HL-60 (cell line): ENCODE measurements at places on chromosomes 4 and X.

GRCh38 chrX:129981752-129982299, 609 bp upstream of the BCORL1 start:
- DNase-seq: no peak

GRCh38 chr4:185343726-185344581, 51.8 kb downstream of the LRP2BP start:
- no peak for DNase-seq

- no peak for DNase-seq
Observed at GRCh38 chr4:56185901-56186300, 201.4 kb downstream of the AASDH start.

- no peak for DNase-seq
Observed at GRCh38 chrX:64192673-64193072, 12.8 kb downstream of the AMER1 start.

DNA sequence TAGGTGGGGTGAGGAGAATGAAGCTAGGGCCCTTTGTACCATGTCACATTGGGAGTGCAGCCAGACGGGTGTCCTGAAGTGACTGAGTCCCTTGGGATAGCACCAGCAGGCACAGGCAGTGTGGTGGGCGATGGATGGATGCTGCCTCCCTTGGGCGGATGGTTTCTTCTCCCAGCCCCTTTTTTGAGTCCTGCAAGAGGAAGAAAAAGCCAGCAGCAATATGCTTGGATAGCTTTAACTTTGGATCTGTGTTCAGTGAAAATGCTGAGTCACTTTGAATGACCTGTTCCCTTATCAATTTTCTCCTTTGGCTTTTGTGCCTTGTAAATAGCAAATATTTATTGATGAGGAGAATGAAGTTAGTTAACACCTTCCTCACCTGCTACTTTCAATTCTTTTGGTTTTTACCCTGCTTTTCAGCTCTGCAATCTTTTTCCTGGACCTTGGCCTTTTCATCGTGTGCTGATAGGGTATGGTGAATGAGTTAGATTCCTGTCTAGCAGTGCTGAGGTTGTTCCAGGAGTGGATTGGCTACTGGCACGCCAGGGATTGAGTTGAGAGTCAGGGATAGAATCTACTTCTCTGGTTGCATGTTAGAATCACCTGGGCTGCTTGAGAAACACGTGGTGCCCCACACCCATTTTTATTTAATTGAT, 10.2 kb downstream of the DCUN1D4 start:
- DNase-seq: no peak

DNA sequence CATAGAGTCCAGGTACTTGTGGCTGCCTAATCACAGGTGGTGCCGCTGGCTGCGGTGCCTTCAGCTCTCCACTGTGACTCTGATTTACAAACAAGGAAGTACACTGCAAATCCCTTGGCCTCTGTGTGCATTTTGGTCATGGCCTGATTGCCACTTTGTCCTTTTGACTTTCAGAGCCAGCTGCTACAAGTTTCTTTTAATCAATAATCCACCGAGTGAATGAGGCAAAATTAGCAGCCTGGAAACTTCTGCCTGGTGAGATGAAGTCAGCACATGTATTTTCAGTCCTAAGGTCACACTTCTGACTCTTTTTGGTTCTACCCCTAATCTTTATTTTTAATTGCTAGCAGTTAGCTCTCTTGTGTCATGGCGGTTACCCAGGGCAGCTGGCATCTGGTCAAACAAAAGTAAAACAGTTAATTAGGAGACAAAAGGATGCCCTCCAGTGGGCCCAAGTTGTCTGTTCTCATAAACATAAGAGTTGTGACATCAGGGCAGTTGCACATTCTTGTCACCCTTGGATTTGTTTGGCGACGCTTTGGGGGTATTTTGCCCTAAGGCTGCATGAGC, 62.3 kb upstream of the LNX1 start:
- no peak for DNase-seq

- DNase-seq: no peak
Observed at GRCh38 chr4:79296768-79297428, 29.0 kb downstream of the NAA11 start.

DNA sequence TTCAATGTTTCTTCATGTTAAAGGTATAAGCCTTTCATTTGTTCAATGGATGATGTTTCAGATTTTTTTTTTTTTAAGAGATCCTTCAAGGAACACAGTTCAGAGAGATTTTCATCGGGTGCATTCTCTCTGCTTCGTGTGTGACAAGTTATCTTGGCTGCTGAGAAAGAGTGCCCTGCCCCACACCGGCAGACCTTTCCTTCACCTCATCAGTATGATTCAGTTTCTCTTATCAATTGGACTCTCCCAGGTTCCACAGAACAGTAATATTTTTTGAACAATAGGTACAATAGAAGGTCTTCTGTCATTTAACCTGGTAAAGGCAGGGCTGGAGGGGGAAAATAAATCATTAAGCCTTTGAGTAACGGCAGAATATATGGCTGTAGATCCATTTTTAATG, 75.8 kb downstream of the NPNT start:
- no peak for DNase-seq

DNA sequence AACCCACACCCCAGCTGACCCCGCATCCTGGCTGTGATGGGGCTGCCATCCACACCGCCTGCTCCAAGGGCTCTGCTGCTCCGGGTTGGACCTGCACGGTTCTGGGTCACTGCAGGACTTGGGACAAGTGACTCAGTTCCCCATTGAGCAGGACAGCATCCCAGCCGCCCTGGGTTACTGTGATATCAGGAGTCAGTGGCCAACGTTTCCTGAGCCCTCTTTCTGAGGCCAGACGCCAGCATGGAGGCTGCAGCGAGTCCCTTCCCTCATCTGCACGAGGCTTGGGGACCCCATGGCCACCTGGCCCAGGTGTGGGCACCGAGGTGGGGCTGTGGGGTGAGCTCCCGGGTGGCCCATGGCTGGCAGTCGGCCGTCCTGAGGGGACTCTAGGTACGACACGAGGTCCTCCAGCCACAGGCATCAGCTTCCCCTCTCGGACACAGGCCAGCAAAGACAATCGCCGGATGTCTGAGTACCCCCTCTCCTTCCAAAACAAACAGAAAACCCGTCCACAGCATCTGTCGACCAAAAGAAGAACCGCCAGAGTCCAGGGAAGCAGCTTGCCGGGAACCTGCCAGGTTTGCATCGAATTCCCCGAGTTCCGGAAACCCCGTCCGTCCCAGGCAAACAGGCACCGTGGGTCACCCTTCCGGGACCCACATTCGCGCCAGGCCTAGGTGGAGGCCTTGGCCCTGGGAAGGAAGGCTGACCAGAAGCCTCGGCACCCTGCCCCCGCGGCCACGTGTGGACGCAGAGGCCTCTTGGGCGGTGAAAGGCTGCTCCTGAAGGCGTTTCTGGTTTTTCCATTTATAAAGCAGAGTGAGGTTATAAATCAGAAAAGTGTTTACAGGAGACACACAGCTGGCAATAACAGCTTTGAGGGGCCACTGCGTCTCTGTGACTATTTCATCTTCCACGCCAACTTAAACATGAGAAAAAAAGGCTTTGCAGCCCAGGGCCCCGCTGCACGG, 136.0 kb downstream of the FAM53A start:
- DNase-seq: no peak

- DNase-seq: no peak
Observed at GRCh38 chr4:111400741-111401140, 744.5 kb upstream of the FAM241A start.

DNA sequence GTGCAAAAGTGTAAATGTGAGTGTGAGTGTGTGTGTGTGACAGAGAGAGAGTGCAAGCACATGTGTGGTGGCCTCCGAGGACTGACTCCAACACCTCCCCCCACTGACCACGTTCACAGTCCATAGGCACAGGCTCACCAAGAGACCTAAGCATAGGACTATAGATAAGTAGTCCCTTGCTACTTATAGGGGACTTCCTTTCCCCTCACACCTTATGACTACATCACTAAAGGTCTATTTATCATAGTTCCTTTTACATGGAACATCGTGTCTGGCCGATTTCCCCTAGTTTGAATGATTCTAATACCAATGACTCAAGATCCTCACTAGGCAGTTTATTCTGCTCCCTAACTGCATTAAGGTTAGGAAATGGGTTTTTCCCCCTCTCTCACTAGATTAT, 17.8 kb downstream of the FRMPD3 start:
- DNase-seq: no peak

GRCh38 chr4:37623125-37623524, 63.1 kb downstream of the RELL1 start:
- no peak for DNase-seq

DNA sequence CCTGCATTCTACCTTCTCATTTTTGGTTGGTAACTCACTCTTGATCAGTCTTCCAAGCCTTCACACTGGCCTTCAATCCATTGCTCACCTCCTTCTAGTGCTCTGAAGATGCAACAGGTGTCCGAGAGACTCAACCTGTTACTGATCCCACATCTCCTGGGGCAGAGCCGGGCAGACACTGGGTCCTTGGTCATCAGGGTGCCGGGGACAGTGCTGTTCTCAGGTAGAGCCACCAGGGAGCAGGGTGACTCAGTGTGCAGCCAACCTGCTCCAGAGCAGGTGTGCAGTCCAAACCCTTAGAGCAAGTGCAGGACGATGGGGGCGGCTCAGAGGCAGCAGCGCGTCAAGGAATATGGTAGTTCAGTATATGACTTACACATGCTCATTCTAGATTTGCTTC, 188.4 kb downstream of the DHX15 start:
- no peak for DNase-seq

DNA sequence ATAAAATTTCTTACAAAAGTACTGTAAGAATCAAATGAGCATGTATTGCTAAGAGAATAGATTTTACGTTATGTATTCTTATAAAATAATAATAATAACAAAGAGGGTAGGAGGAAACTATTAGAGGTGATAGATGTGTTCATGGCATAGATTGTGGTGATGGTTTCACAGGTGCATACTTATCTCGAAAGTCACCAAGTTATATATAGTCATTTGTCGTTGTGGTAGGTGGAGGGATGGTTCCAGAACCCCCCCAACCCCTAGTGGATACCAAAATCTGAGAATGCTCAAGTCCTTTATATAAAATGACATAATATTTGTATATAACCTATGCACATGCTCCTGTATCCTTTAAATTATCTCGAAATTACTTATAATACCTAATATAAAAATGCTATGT, 36.7 kb upstream of the H2AZ1 start:
- no peak for DNase-seq

DNA sequence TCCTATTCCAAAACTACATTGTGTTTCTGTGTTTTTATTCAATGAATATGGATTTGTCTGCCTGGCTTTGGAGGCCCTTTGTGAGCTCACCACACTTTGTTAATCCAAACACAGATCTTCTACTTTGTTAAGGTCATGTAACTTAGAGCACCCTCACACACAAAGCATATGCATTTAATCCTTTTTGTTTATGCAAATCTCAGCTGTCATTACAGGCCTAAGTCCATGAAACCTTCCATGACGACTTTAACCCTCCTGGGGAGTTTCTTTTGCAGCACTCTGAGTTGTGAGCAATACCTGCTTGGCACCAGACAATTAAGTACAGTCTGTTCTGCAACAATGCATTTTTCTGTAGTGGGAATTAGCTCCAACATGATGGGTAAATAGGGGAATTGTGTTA, 14.9 kb downstream of the CCSER1 start:
- no peak for DNase-seq

GRCh38 chr4:100026066-100026465, 76.0 kb upstream of the H2AZ1 start:
- DNase-seq: no peak

GRCh38 chr4:144787365-144788258, 141.7 kb downstream of the HHIP start:
- no peak for DNase-seq

GRCh38 chrX:29145316-29145715, 558.1 kb downstream of the IL1RAPL1 start:
- DNase-seq: no peak

DNA sequence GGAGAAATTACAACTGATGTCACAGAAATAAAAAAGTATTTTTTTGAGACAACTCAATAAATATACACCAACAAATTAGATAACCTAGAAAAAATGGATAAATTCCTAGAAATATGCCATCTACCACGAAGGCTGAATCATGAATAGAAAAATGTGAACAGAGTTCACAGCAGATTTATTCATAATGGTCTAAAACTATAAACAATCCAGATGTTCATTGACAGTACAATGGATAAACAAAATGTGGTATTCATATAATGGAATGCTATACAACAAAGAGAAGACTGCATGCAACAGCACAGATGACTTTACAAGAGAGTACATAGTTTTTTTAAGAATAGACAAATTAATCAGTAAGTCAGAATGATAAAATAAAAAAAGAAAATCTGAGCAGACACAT, 55.2 kb downstream of the CLOCK start:
- no peak for DNase-seq

DNA sequence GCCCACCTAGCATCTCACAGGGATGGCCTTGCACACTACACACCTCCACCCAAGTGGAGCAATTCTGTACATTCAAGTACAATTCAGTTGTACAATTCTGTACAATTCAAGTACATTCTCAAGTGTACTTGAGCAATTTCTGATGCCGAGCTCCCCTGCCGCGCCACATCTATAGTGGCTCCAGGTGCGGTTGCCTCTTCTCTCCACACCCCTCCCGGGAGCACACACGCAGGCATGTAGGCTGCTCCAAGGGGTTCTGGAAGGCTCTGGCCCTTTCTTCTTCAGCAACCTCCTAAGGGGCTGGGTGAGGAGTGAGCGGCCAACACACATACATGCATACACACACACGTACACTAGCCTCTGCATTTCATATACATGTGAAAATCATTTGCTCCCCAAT, 18.9 kb upstream of the DUSP9 start:
- no peak for DNase-seq

- DNase-seq: no peak
Observed at GRCh38 chrX:135541351-135541750, 20.9 kb downstream of the INTS6L start.

DNA sequence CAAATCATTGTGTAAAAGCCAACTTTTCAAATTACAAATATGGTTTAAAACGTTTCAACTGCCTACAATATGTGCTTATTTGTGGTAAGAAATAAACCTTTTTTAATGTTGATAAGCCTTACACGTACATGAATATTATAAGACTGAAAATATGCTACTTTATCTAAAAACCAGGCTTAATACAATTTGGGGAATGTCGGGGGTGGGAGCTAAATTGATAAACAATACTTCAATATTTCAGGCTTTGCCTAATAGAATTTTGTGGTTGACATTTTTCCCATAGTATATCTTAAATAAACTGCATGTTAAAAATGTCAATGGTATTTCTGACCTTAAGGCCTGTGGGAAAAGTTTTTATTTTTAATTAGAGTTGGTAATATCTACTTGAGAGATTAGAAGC, 69.8 kb upstream of the SLIT2 start:
- no peak for DNase-seq

DNA sequence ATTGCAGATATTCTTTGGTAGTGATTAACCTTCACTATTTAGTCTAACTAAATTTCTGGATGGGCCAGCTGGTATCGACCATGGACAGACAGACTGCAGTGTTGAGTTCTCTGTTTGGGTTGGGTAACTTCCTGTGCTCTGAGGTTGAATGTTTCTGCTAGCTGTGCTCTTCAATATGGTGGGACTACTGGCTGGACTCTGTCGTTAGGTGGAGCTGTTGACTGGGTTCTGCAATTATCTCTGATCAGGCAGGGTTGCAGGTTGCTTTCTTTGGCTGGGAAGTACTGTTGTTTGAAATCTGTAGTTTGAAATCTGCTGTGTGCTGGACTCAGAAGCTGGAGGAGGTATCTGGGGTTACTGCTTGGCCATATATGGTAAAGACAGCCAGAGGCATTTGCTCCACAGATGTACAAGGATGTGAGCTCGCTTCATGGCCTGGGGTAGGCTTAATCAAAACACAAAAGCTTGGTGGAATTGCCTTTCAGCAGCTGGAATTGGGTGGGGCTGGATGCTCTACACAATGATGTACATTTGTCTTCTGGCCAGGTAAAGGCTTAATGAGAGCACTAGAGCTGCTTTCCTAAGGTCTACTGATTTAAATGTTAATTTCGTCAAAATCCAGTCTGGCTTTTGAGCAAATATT, 1472.0 kb downstream of the FAM133A start:
- DNase-seq: peak; percentile 2
